ENCODE measurements at places on chromosomes 12 and 14.

DNA sequence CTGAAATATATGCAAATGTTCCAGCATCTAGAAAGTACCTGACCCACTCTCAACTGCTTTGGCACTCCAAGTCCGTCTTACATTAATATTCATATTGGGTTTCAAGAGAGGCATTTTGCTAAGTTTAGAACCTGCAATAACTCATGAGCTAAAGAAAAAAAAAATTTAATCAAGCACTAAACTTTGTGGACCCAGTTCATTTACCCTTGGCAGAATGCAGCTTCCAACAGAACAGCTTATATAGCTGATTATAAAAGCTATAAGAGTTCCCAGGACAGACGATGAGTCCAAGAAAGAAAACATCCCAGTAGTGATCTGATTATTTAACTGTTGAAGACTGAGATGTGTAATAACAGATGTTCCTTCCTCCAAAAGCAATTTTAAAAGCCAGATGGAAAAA, 592.0 kb downstream of the KCNH5 start:
- DNase-seq: no peak

DNA sequence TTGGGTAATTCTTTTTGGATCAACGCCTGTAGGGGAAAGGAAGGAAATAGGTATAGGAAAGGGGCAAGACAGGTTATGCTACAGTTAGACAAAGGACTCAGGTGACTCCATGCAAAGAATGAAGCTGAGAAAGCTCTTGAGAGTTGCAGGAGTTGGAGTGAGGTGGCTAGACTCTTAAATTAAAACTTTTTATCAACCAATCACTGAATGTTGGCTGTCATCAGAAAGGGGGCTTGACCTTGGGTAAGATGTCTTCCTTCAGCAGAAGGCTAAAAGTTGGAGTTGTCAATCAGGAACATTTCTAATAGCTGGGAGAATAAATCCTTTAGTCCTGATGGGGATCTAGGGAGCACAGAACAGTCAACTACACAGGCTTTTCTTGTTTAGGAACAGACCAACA, 595.4 kb downstream of the SLC16A7 start:
- DNase-seq: no peak

GRCh38 chr12:130119241-130119861, 42.9 kb upstream of the FZD10 start:
- no peak for DNase-seq

GRCh38 chr14:95098984-95099599, 58.2 kb downstream of the DICER1 start:
- peak; percentile 57 for DNase-seq
